Naive thymus-derived CD4-positive, alpha-beta T cell (primary cell): ENCODE measurements at places on chromosomes 3 and 15.

DNA sequence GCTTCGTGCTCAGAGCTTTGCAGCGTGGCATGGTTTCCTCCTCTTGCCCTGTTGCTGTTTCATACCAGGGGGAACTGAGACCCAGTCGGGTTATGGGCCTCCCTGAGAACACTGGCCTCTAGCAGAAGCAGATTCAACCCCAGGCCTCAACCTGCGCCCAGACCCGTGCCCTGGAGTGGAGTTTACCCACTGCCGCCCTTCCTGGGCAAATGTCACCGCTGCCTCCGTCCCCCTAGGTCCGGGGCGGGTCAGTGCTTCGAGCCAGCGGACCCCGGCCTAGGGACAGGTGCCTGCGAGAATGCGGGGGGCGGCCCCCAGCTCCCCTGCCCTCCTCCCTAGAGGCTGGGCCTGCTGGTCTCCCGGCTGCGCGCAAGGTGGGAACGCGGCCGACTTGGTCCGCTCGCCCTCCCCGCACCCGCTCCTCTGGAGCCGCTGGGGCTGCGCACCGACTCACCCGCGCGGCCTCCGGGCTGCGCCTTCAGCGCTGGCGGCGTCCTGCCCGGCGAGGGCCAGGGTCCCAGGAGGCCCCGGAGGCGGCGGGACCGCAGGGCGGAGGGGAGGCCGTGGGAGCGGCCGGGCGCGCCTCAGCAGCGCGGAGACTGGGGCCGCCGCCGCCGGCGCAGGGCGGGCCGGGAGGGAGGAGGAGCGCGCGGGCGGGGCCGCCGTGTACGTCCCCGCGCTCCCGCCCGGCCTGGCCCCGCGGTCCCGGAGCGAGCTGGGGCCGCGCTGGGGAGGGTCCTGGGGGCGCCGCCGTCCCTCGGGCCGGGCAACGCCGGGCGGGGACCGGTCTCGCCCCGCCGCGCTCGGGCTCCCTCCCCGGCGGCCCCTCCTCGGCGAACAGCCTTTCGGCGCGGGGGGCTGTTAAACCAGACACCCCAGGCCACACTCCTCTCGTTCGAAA lies at the start of gene PIGZ:
TSS of gene PIGZ (minus strand) at position 601 of the 901 bp plus-strand sequence. CDS start 16,802 bp downstream, outside the sequence.
- H3K4me3 ChIP-seq = peak within 1 kb of the TSS; percentile 48
- H3K27me3 ChIP-seq = no peaks in the 10 kb centered on the region
- H3K27ac ChIP-seq = peak within 1 kb of the TSS; percentile 51

GRCh38 chr3:62100282-62100989 lies 272.9 kb downstream of the FEZF2 start:
- H3K4me3 ChIP-seq = no peak overlapping the region
- no peaks in the 10 kb centered on the region for H3K36me3 ChIP-seq
- H3K4me1 ChIP-seq = no peaks in the 10 kb centered on the region

DNA sequence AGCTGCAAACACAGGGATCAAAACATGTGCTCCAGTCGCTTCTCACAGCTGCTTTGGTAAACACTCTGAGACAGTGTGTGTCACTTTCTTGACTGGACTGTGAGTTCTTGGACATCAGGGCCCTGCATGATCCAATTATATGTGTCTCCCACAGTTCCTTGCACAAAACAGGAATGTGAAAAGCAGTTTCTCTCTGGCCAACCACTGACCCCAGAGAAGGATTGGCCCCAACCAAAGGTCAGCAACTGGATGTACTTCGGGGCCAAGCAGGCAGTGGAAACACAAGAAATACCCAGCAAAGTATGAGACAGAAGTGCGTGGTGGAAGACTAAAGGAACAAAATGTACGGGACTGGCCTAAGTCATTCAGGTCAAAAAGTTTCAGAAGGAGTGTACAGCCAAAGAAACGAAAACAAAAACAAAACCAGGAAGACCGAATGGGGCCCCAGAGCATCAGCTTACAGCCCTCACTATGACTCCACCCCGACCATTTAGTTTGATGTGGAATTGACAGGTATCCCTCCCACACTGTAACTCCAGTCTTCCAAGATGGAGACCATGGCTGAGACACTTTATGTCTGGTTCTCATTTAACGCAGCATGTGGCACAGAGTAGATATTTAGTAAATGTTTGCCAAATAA lies 76.7 kb upstream of the LPP start:
- H3K27me3 ChIP-seq = no peaks in the 10 kb centered on the region
- H3K4me1 ChIP-seq = no peaks in the 10 kb centered on the region
- H3K27ac ChIP-seq = no peak overlapping the region
- DNase-seq = no peak
- no peak overlapping the region for H3K4me3 ChIP-seq

DNA sequence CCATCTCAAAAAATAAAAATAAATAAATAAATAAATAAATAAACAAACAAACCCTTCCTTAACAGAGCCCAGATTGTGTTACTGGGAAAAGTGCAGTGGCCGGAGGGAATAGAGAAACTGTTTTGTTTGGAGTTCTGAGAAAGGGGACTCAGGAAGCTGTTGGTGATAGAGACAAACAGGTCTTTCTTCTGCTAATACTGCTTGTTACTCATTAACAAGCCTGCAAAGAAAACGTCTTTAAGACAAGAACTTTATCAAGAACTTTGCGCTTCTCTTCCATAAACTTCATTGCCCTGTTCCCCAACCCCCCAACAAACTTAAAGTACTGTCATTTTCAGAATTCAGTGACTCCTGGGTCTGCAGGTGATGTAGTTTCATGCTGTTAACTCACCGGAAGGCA lies 68.8 kb upstream of the GSK3B start:
- H3K27me3 ChIP-seq = no peaks in the 10 kb centered on the region
- no peaks in the 10 kb centered on the region for H3K36me3 ChIP-seq
- H3K27ac ChIP-seq = no peak overlapping the region
- H3K4me3 ChIP-seq = no peak overlapping the region
- DNase-seq = no peak
- H3K4me1 ChIP-seq = no peaks in the 10 kb centered on the region

DNA sequence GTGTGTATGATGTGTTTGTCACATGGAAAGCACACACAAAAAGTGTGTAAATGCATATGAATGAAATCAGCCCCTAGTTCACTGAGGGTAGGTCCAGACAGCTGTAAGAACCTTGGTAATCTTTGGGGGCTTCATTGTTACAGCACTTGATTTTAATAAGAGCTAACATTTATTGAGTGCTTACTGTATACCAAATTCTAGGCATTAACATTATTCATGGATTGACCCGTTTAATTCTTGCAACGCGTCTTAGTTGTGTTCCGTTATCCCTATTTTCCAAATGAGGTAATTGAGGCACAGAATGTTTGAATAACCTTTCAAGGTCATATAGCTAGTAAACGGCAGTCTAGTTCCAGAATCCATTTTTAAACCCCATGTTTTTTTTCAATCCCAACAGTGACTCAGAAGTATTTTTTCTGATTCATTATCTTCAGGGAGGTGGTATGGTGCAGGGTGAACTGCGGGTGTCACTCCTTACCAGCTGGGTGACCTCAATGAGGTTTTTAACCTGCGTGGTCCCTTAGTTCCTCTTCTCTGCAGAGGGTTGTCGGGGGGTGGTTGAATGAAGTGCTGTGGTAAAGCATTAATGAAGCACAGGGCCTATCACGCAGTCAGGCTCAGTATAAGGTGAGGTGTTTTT lies 14.2 kb downstream of the RAB8B start:
- no peaks in the 10 kb centered on the region for H3K27me3 ChIP-seq
- peak; percentile 43 for DNase-seq
- H3K4me1 ChIP-seq = peaks cover 70% of the 10 kb centered on the region
- H3K27ac ChIP-seq = no peak overlapping the region
- H3K36me3 ChIP-seq = no peaks in the 10 kb centered on the region

DNA sequence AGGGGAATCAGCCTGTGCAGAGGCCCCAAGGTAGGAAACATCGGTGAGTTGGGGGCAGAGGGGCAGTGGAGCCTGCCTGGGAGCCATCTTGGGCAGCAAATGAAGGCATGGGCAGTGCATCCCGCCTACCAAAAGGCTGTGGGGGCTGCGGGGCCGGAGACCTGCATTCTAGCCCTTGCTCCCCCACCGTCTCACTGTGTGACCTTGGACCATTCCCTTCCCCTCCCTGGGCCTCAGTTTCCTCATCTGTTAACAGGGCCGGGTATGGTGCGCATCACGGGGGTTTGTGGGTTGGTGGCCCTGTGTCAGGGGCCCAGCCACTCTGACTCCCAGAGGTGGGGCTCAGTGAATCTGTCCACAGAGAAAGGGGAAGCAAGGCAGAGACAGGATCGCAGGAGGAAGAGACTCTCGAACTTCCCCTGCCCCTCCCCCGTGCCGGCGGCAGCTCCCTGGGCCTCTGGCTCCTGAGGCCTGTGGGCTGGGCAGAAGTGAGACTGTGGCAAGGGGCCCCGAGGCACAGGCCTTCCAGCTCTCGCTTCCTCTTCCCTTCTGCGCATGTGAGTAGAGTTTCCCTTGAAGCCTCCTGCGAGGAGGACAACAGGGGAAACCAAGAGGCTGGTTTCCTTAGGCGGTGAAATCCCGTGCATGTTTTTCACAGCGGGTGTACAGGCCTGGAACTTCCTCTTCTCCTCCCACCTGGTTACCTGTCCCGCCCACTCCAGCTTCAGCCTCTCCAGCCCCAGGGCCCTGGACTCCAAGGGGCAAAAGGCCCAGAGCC lies 42.9 kb downstream of the IDH2 start:
- H3K27ac ChIP-seq = peak overlapping the region; percentile 68
- H3K4me3 ChIP-seq = no peak overlapping the region
- no peaks in the 10 kb centered on the region for H3K36me3 ChIP-seq
- peaks cover 33% of the 10 kb centered on the region for H3K4me1 ChIP-seq
- peak; percentile 65 for DNase-seq

DNA sequence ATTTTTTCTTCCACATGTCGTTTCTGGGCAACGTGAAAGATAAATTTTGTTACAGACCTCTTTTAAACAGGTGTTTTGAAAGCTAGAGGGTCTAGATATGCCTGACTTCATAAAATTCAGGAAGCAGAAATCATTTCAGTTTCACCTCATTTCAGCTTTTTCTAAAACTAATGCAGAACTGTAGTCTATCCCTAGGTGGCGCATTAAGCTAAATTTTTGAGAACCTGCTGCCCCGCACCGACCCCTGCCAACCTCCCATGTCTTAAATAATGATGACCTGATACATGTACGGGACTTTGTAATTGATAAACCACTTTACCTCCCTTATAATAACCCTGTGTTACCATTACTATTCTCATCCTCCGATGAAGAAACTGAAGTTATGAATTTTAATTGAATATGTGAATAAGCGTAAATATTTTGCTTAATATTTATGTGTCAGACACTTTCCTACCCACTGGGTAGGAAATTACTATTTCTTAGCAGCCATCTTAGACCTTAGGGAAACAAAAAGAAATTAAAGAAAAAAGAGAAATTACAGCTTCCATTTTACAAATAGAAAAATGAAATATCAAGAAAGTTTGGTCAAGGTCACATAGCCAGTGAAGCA lies 78.7 kb upstream of the GCNT3 start:
- DNase-seq = peak; percentile 25
- no peak overlapping the region for H3K27ac ChIP-seq
- H3K4me3 ChIP-seq = no peak overlapping the region
- no peaks in the 10 kb centered on the region for H3K4me1 ChIP-seq
- H3K36me3 ChIP-seq = no peaks in the 10 kb centered on the region
- no peaks in the 10 kb centered on the region for H3K27me3 ChIP-seq

DNA sequence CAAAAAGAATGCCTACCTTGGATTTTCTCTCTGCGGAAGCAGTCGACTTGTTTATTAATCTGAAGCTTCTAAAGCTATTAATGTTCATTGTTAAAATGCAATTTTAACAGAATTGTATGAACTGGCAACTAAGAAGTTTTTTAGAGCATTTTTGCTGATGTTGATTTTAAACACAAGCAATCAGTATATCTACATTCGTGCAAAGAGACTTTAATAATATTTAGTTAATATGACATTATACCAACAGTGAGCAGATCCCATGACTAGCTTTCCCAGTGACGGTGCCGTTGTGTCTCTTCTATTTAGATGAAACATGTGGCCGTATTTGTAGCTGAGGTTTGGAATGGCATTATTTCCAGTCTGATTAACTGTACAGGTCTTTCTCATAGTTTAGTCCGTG lies 88.0 kb downstream of the PEX5L start:
- no peaks in the 10 kb centered on the region for H3K36me3 ChIP-seq
- no peaks in the 10 kb centered on the region for H3K4me1 ChIP-seq
- H3K27me3 ChIP-seq = no peaks in the 10 kb centered on the region
- no peak overlapping the region for H3K27ac ChIP-seq
- no peak overlapping the region for H3K4me3 ChIP-seq

DNA sequence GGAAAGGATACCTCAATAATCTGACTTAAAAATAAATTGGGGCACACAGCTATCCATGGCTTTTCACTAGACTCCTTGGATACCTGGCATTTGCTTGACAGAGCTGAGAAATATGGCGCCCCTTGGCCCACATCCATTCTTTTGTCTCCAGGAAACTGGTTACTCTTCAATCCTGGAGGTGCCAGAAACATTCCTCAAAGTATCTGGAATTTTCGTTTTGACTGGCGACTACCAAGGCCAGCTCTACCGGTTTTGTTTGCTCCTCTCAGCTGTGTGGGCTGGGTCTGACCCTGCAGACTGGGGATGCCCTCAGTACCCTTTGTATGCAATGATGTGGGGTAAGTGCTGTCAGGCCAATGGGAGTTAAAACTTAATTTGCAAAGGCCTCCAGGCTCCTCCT lies 27.0 kb downstream of the KATNBL1 start:
- H3K4me1 ChIP-seq = no peaks in the 10 kb centered on the region
- DNase-seq = no peak
- H3K36me3 ChIP-seq = peaks cover 4% of the 10 kb centered on the region
- H3K4me3 ChIP-seq = no peak overlapping the region
- no peaks in the 10 kb centered on the region for H3K27me3 ChIP-seq
- no peak overlapping the region for H3K27ac ChIP-seq

GRCh38 chr3:178275793-178276192 lies 260.4 kb upstream of the KCNMB2 start:
- no peak overlapping the region for H3K4me3 ChIP-seq
- no peak overlapping the region for H3K27ac ChIP-seq
- no peak for DNase-seq
- no peaks in the 10 kb centered on the region for H3K36me3 ChIP-seq

GRCh38 chr3:29711255-29711771 lies 430.4 kb downstream of the RBMS3 start:
- DNase-seq = no peak
- no peaks in the 10 kb centered on the region for H3K4me1 ChIP-seq
- H3K27me3 ChIP-seq = no peaks in the 10 kb centered on the region
- H3K27ac ChIP-seq = no peak overlapping the region
- H3K4me3 ChIP-seq = no peak overlapping the region

DNA sequence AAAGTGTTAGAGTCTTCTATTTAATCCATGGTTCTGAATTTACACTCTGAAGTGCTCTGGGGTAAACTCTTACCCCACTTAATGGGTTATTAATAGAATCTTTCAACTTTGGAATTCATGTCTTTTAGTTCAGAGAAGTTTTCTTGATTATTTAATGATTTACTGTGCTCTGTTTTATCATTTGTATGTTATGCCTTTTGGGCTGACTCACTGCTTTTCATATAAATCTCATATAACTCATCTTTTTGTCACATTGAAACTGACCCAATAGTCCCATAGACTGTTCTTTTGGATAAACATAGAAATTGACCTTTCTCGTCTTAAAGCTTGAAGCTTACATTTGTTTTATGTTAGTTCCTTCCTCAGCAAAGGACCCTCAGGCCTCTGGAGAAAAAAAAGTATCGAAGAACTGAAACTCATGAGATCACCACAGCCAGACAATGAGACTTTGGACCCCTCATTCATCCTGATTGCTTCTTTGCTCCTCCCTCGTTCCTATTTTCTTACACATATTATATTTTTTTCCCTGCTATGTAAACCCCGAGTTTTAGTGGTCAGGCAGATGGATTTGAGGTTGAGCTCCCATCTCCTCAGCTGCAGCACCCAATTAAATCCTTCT lies 229.1 kb upstream of the CBLB start:
- DNase-seq = no peak
- H3K4me1 ChIP-seq = no peaks in the 10 kb centered on the region
- no peak overlapping the region for H3K27ac ChIP-seq
